ENCODE measurements at places on chromosomes 12 and 14.

DNA sequence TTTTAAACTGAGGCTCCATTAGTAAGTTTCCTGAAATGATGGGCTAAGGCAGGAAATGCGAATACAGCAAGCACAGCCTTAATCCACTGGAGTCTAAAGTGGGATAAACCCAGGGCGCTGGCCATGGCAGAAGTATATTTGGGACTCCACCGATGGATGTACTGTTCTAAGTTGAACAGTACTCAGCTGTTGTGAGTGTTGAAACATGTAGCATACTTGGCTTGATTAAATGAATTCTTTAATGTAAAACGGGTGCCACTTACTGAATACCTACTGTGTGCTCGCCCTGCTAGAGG lies 996 bp downstream of the SSPN start:
- DNase-seq, result no peak

DNA sequence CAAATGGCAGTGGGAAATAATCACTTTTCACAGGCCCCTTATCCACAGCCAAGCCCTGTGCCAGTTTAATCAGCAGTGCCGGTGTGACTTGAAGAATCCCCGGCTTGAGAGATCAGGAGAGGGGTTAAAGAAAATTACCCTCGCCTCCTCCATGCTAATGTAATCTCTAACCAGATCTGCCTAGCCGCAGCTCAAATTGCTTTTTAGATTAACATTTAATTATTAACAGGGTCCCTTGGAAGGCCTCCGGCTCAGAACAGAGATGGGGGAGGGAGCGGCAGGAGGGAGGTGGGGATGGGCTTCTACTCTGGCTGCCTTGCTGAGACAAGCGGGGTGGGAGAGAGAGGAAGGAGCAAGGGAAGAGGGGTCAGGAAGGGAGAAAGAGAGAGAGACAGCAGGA lies 24.0 kb downstream of the FAM222A start:
- DNase-seq, result no peak

- no peak for DNase-seq
Observed at GRCh38 chr14:67010602-67011001, 178.6 kb upstream of the GARIN2 start.

DNA sequence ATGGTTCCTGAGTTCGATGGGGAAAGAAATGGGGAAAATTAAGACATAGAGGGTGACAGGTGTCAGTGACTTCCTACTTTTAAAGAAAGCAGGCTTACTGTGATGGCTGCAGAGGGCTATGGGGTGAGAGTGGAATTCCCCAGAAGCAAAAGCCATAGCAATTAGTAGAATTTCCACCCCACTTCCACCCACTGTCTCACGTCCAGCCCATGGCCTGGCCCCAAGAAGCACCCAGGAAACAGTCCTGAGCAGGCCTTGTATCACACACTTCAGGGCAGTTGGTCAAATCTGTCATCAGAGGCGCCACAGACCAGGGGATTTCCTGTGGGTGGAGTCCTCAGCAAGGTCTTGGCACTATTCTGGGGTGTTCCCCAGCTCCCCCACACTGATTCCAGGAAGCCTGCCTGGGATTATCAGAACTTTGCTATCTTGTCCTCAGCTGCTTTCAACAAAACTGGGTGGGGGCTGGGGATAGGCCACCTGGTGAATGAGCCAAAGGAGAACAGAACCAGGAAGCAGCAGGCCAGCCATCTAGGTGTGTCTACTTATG lies 120.1 kb upstream of the CCND2 start:
- DNase-seq, result no peak

DNA sequence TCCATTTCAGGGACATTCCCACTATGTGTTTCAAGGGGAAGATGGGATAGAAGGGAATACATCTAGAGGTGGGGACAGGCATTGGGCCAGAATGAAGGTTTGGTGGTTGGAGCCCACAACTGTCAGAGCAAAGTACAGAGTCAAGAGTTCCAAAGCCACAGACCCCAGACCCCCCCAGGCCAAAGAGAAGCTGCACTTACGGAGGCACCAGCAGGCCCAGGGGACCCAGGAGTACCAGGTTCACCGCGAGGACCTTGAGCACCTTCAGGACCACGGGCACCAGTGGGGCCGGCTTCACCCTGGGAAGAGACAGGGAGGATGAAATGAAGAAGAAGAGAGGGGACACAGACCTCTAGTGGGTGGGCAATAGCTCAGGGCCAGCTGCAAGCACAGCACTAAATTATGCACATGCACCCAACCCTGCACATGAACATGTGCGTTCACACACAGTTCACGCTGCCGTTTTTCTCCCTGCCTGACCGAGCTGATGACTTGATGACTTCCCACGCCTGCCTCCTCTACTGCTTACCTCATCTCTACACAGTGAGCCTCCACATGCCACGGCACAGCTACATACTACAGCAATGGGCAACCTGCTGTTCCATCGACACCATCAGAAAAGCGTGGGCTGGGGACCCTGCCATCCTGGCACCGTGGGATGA lies 16.7 kb downstream of the COL2A1 start:
- peak; percentile 69 for DNase-seq

DNA sequence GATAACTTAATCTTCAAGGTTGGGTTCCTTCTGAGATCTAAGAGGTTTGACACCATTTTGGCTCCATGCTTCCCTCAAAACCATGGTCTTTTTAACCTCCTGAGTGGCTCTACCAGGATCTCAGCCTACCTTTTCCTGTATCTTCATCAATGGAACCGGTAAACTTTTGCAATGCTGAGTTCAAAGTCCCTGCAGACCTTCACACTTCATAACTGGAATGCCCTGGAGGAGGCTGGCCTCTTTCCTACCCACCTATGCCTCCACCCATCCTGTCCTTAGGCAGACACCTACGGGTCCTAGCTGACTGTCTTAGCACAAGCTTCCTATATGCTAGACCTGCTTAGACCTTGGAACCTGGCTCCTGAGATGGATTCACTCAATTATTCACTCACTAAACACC lies 89.5 kb upstream of the EEA1 start:
- DNase-seq, result no peak

DNA sequence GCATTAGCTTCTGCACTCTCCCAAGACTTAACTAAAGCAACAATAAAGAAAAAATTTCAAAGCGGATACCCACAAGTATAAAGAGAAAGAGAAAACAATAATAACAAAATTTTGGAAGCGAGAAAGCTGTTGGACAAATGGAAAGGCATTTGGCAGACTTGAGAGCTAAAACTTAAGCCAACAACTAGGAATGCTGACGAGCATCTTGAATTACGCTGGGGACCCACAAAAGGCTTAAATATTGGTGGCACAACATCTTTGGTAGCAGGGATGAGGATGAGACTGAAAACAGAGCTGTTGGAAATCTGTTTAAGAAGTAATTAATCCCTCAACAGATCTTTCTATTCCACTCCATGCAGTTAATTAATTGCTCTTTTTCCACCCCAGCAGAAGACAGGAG lies 49.8 kb downstream of the LLPH start:
- no peak for DNase-seq

DNA sequence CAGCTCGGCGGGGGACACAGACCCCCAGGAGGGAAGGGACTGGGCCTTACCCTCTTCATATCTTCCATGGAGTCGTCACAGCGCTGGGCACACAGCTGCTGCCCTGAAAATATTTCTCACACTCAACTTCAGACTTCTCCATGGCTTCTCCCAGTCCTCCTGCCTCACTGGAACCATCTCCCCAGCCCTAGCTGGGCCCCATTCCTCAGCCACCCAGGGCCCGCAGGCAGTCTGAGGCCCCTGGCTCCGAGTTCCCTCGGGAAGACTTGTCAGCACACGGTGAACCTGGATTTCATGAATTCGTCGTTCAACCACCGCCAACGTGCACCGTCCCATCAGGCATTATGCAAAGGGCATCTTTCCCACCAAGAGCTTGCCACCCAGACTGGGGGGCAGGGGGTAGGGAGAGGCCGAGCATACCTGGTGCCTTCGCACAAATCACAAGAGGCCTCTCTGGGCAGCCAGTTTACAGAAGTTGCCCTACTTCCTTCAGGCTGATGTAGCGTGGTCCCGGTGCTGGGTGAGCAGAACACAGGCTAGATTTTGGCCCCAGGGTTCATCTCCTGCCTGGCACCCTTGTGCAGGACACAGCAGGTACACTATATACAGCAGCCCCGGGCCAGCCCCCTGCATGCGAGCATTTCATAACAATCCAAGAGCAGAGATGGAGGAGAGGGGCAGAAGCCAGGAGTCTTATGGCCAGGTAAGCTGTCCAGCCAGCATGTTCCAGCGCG lies 44.2 kb downstream of the LTBP2 start:
- DNase-seq, result no peak

DNA sequence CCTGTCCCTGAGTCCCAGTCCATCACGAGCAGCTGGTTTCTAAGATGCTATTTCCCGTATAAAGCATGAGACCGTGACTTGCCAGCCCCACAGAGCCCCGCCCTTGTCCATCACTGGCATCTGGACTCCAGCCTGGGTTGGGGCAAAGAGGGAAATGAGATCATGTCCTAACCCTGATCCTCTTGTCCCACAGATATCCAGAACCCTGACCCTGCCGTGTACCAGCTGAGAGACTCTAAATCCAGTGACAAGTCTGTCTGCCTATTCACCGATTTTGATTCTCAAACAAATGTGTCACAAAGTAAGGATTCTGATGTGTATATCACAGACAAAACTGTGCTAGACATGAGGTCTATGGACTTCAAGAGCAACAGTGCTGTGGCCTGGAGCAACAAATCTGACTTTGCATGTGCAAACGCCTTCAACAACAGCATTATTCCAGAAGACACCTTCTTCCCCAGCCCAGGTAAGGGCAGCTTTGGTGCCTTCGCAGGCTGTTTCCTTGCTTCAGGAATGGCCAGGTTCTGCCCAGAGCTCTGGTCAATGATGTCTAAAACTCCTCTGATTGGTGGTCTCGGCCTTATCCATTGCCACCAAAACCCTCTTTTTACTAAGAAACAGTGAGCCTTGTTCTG lies 41.6 kb downstream of the DAD1 start:
- no peak for DNase-seq

- DNase-seq, result no peak
Observed at GRCh38 chr12:131897875-131898274, 3.5 kb downstream of the ULK1 start.

GRCh38 chr14:58298477-58299400 lies at the start of gene ARID4A:
ARID4A (plus strand) TSS chr14:58298555; CDS start chr14:58299855, 1,300 bp downstream.
- peak; percentile 93 for DNase-seq

DNA sequence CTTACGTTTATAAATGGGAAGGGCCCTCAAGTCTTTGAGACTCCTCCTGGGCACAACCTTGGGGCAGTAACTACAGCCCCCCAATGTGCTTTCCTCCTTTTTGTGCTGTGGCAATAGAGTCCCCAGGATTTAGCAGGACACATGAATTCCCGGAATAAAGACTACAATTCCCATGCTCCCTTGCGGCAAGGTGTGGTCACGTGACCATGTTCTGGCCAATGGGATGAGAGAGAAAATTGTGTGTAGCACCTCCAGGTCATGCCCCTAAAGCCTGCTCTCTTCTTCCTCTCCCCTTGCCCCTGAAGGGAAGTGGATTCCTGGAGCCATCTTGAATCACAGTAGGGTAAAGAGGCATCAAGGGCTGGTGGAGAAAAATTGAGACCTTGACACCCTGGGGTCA lies 295.1 kb upstream of the SFSWAP start:
- DNase-seq, result no peak

- no peak for DNase-seq
Observed at GRCh38 chr12:26054383-26054782, 70.5 kb downstream of the BHLHE41 start.

DNA sequence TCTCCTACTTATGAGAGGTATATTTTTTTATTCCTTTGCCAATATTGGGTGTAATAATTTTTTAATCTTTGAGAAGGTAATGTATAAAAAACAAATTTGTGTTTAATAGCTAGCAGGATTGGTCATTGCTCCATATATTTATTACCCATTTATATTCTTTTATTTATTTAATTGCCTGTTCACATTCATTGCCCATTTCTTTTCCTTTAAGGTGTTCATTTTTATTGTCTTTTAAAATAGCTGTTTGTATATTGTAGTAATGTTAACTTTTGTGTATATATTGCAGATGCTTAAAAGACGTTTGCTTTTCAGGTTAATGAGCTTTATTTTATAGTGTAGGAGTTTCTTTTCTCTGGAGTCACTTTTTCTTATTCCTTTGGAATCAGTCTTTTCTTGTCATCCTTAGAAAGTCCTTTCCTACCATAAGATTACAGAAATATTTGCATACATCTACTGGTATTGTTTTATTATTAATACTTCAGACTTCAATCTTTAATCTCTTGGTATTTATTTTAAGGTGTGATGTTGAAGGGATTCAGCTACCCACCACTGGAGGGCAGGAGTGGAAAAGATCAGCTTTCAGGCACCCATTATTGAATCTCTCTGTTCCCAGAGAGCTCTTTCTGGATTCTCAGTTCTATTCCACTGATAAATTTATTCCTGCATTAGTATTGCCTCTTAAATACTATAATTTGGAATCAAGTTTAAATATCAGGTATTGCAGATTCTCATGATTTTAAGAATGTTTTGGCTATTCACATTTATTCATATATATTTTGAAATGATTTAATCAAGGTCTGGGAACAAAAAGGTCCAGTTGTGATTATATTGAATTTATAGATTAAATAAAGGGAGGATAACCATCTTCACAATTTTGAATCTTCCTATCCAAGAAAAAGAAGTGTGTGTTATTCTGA lies 17.3 kb downstream of the PPM1A start:
- DNase-seq, result no peak

DNA sequence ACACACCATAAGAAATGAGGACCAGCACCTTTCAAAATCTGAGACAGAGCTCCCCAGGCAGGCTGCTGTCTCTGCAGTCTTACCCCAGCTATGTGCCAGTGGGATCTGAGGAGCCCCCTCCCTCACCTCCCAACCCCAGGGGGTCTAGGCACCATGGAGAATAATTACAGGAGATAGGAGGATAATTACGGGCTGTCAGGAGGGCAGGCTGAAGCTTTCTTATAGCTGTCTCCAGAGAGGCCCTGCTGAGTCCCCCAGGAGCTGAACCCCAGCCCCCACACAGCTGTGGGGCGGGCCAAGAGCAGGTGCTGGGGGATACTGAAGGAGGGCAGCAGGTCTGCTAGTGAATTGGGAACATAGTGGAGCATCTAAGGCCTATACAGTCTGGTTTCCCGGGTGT lies 6.8 kb downstream of the CPNE6 start:
- DNase-seq, result no peak

DNA sequence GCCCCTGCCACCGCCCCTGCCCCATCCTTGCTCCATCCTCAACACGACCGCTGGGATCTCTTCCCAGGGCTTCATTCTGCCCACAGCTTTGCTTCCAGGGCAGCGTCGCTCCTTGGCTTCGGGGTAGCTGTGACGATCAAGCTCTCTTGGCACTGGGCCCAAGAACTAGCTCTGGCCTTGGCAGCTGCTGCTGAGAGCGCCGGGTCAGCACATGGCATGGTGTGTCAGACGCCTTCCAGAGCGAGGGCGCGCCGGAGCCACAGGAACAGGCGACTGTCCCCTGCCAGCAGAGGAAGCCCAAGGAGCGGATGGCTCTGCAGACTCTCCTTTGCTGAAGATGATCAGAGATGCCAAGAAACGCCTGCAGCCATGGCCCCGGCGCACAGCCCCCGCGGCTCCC lies 15.9 kb downstream of the RAB35 start:
- DNase-seq, result no peak
